ENCODE measurements at places on chromosomes 2 and 18.
A peak's percentile ranks its signal among the peaks of the same experiment; 100 is the strongest.

GRCh38 chr2:218040883-218041282 is 28.2 kb upstream of the RUFY4 start:
- DNase-seq, result no peak

GRCh38 chr18:45920367-45920766 is 46.8 kb downstream of the EPG5 start:
- DNase-seq, result peak; percentile 27

GRCh38 chr2:38933653-38934052 is 44.0 kb downstream of the ARHGEF33 start:
- no peak for DNase-seq

- peak; percentile 71 for DNase-seq
These were observed 30.2 kb downstream of the LONRF2 start for GRCh38 chr2:100292022-100292580.
